ENCODE measurements at places on chromosomes 11 and 22.

DNA sequence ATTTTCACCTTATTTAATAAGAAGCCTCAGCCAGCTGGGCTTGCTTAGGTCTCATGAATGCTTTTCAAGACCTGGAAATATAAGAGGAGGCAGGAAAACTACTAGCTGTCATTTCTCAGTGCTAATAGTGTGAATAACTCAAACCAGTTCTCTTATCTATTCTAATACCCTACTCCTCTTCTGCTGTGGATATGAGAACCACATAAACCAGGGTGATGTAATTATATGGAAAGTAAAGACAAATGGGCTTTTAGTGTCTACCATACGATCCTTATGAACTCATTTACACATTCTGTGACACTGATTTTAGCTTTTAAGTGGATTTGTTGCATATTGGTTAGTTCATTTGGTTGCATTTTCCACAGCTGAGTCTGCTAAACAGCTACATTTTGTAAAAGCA, 8.6 kb downstream of the PDGFD start:
- DNase-seq = no peak

GRCh38 chr11:92717240-92717639, 252.2 kb upstream of the MTNR1B start:
- no peak for DNase-seq

- DNase-seq = no peak
These were observed 565.8 kb downstream of the BUD13 start for GRCh38 chr11:116207019-116207418.

- DNase-seq = no peak
These were observed 10.6 kb downstream of the MMP20 start for GRCh38 chr11:102614485-102614884.

GRCh38 chr11:104094576-104094975, 58.1 kb downstream of the DDI1 start:
- no peak for DNase-seq

GRCh38 chr11:73859671-73860070, 17.0 kb downstream of the COA4 start:
- DNase-seq = no peak

DNA sequence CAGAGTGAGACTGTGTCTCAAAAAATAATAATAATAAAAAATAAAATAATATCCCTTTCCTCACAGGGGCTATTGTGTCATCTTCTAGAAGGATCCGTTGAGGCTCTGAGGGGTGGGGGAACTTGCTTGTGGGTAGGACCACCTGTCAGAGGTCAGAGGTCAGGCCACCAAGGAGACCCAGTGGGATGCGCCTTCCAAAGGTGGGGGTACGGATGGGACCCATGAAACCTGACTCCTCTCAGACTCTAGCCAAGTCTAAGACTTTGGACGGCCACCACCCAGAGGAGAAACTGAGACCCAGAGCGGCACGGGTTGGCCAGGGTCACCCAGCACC, 367 bp upstream of the MMP11 start:
- DNase-seq = no peak

GRCh38 chr11:81165164-81165563, 1568.5 kb downstream of the FAM181B start:
- DNase-seq = no peak

DNA sequence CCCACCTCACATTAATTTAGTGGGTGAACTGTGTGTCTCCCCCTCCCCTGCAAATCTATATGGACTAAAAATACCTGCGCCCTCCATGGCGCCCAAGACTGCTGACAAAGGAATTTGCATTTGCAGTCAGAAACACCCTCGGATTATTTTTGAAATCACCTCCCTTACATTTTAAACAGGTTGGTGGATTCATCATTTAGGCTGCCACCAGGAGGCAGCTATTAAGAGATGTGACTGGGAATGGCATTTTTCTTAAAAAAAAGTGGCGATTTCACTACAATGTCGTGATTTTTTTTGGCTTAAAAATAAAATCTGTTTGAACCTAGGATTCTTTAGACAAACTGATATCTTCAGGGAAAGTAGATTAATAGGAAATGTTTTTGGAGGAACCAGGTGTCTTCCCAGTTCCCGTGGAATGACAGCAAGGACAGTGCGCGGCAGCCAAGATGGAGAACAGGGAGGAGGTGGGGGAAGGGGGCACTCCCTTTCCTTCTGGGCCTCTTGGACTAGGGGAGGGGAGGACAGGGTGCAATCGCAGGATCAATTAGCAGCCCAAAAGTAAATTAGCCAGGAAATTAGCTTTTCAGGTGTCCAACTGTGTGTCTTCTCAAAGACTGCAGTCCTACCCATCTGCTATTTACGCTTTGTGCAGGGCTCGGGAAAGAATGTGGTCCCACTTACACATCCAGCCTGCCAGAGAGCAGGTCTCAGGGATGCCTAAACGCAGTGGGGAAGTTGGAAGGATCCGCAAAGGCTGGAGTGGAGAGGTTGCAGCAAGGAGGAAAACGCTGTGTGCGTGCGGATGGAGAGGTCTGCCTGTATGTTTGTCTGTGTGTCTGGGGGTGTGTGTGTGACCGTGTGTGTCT, 496.4 kb downstream of the NTM start:
- DNase-seq = no peak

DNA sequence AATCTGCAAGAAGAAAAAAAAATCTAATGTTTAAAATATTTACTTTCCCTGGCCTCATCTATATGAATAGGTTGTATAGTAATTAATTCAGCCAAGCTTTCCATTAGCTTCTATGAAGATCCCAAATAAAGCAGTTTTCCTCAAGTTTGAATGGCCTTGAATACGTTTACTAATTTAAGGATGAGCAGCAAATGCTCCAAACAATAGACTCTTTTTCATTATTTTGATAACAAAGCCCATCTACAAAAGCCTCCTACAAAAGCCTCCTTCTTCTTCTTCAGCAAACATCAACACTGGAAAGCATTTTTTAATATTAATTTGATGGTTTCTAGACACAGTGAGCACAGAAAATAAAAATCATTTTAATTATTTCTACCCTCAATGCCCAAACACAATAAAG, 1130.3 kb upstream of the CNTN5 start:
- DNase-seq = no peak

- DNase-seq = no peak
These were observed 185.3 kb upstream of the CTSC start for GRCh38 chr11:88522624-88523385.

GRCh38 chr11:31499576-31500178, 9.7 kb downstream of the IMMP1L start:
- DNase-seq = no peak

DNA sequence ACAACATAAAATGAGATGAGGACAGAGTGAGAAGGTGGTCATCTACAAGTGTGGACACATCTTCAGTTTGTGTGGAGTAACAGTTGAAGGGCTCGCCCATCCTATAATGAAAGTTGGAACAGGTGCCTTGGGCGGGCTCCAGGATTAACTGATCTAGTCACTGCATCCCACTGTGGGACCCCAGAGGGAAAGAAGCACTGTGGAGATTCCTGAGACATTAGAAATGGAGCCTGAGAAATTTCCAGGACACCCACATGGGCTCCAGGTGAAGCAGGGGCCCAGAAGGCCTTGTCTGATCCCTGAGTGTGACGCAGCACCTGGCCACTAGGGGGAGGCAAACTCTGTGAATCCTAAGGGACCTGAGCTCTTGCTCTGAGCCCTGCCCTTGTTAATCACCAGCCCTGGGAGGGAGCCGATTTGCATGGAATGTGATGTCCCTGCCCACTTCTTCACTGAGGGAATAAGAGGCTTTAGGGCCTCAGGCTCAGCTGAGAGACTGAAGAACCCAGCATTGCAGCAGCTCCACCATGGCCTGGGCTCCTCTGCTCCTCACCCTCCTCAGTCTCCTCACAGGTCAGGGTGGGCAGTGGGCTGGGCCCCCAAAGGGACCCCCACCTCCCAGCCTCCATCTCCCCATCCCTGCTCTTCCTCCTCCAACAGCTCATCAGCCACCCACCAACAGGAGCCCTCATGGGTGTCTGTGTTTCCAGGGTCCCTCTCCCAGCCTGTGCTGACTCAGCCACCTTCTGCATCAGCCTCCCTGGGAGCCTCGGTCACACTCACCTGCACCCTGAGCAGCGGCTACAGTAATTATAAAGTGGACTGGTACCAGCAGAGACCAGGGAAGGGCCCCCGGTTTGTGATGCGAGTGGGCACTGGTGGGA, 98.4 kb downstream of the VPREB1 start:
- peak; percentile 82 for DNase-seq

All from activated CD4-positive, alpha-beta T cell treated with anti-CD3 and anti-CD28 coated beads, Interleukin-2, amount 50 U/mL, for 48 hours (primary cell).